ENCODE measurements at places on chromosomes 12 and 14.
A peak's percentile ranks its signal among the peaks of the same experiment; 100 is the strongest.

- DNase-seq: peak; percentile 33
These were observed 16.4 kb downstream of the NAV3 start for GRCh38 chr12:77847060-77847541.

DNA sequence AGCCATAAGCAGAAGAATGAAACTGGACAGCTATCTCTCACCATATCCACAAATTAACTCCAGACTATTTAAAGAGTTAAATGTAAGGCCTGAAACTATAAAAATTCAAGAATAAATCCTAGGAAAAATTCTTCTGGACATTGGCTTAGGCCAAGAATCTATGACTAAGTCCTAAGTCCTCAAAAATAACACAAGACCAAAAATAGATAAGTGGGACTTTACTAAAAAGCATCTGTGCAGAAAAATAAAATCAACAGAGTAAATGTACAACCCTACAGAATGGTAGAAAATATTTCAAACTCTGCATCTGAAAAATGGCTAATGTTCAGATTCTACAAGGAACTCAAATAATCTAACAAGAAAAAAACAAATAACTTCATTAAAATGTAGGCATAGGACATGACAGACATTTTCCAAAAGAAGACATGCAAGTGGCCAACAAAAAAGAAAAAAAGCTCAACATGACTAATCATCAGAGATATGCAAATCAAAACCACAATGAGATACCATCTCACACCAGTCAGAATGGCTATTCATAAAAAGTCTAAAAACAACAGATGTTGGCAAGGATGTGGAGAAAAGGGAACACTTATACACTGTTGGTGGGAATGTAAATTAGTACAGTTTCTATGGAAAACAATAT lies 61.0 kb upstream of the PPFIA2 start:
- peak; percentile 4 for DNase-seq

GRCh38 chr12:6069437-6070093 lies 54.9 kb downstream of the VWF start:
- peak; percentile 98 for DNase-seq

- DNase-seq: no peak
These were observed 506.5 kb downstream of the TMEM117 start for GRCh38 chr12:44342371-44342770.

DNA sequence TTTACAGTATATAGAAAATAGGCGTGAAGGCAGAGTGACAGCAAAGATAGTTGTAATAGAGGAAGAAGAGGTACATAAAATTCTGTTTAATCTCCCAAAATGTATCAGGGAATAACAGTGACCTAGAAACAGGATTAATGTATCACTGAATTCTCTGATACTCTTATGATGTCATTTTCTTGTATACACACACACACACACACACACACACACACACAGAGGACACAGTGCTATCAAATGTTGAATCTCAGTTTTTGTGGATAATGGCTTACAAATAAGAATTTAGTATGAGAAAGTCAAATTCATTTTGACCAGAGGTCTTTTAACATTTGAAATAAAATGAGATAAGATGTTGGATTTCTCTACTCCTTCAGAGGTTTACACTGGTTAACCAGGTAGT lies 4.3 kb upstream of the LRIG3 start:
- no peak for DNase-seq

DNA sequence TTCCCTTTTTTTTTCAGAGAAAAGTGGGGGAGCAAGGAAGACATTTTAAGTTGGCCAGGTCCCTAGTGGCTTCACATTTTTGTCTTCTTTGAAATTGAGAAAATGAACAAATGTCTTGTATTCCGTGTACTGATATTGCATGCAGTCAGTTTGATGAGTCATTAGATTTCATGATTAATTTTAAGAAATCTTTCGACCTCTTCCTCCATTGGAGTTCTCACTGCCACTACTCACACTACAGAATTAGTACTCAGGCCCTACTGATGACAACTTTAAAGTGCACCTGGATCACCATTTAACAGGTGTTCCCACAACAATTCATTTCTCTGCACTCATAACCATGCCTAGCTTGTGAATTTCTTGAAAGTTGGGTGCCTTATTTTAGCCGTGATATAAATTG lies 50.5 kb downstream of the SAMD4A start:
- peak; percentile 35 for DNase-seq

DNA sequence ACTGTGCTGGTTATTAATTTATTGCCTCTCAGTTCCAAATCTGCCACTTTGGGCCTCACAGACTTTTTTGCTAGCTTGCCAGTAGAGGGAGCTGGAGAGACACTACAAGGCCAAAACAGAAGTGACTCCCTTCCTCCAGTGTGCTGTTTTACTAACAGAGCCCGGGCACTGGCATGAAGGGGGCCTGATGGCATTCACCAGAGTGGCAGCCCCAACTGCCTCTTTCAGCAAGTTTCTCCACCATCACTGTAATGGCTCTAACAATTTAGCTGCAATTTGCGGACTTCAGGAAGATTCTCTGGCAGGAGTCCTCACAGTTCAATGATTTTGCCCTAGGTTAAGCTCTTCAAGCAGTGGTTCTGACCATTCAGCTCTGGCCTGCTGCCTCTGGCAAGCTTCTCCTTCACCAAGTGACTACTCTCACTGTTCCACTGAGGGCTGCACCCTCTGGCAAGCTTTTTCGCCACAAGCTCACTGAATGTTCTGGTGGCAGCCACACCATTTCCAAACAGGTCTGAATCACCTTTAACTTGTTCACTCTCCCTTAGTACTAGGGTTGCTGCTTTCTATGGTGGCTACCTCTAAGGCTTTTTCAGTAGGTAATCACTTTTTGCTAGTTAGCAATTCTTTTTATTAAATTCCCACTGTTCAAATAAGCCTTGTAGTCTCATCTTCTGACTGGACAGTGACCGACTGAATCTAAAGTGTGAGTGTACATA lies 104.9 kb downstream of the ZC3H14 start:
- peak; percentile 76 for DNase-seq

- no peak for DNase-seq
These were observed 132.4 kb downstream of the ZFP36L1 start for GRCh38 chr14:68660495-68660894.

- peak; percentile 81 for DNase-seq
These were observed 35.4 kb downstream of the SPTLC2 start for GRCh38 chr14:77580964-77581505.

DNA sequence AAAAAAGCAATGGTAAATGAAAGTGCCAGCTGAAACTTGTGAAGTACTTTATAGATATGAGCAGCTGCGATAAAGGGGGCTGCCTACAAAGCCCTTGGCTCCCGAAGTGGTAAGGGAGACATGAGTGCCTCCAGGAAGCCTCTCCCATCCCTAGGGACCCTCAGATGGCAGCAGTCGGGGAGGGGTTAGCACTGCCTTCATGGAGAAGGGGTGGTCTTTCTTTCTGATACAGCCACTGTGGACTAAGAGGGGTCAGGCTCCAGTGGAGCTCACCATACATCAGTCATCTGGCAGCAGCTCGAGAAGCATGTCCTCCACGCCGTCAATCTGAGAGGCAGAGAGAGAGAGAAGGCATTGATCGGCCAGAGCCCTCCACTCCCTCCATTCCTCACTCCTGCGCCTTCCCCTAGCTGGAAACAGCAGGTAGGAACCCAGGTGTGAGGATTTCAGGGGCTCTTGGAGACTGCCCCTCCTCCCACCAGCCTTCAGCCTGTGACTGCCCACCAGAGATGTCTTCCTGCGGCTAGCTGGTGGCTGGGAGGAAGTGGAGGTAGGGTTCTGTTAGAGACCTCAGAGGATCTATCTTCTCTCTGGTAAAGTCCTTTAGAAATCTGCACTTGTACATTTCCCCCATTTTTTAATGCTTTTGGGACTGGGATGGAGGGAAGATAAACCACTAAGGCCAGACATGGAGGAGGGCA lies 2.3 kb downstream of the TCL1A start:
- no peak for DNase-seq

DNA sequence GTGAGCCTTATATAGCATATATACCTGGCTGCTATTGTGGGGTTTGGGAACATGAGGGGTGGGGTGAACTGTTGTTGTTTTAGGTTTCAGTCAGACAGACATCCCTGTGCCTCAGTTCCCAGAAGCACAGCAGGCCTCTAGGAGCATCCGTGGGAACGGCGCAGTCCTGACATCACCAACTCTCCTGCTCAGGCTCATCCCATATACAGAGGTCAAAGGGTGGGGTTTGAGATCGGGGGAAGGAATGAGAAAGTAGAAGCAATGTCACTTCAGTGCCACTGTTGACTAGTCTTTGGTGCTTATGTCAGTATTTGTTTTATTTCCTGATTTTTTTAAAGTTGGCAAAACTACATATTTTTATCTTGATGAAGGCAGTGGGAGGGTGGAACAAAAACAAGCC lies 43.1 kb upstream of the A2ML1 start:
- DNase-seq: no peak

GRCh38 chr12:52362118-52362726 lies 5.1 kb downstream of the KRT85 start:
- no peak for DNase-seq

GRCh38 chr12:31106101-31106803 lies 32.6 kb downstream of the DDX11 start:
- no peak for DNase-seq

- no peak for DNase-seq
These were observed 7.5 kb upstream of the AACS start for GRCh38 chr12:125057708-125058107.

DNA sequence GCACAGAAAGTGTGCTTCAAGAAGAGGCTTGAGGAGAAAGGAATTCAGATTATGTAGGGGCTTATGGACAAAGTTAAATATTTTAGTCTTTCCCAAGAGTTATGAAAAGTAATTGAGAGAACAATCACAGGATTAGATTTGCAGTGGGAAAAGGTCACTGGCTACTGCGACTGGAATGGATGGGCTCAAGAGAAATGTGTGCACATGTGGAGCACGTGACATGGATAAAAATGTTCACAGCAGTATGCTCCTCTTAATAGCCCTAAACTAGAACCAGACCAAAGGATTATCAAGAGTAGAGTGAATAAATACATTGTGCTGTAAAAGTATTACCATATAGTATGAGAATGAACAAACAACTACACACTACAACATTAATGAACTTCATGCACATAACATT lies 78.1 kb downstream of the ABCD2 start:
- no peak for DNase-seq

- DNase-seq: peak; percentile 50
These were observed 4.4 kb downstream of the RNF10 start for GRCh38 chr12:120538281-120539156.

- no peak for DNase-seq
These were observed 345.2 kb downstream of the ZFP36L1 start for GRCh38 chr14:68447581-68448251.

- DNase-seq: no peak
These were observed 13.9 kb upstream of the LRTM2 start for GRCh38 chr12:1806301-1807086.

GRCh38 chr12:12553208-12553785 lies 9.4 kb downstream of the DUSP16 start:
- no peak for DNase-seq

GRCh38 chr12:29578070-29578469 lies 80.6 kb upstream of the OVCH1 start:
- no peak for DNase-seq

DNA sequence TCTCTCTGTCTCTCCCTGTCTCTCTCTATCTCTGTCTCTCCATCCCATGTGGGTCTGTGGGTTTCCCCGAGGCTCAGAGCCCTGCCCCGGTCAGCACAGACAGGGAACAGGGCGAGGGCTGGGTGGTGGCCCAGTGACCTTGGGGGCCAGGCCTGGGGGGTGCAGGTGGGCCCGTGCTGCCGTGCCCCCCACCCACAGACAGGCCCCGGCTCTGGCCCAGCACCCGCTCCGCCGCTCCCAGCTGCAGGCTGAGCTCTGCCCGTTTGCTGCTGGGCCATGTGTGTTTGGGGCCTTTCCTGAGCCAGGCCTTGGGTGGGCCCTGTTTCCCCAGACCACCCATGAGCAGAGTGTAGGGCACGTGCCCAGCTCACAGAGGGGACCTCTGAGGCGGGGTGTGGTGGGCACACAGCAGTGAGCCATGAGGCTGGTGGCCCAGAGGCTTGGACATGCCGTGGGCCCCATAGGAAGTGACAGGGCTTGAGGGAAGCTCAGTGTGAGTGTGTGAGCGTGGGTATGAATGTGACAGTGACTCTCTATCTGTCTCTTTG lies 51.0 kb downstream of the TMEM121 start:
- DNase-seq: no peak

GRCh38 chr12:131850856-131851559 lies 22.8 kb downstream of the MMP17 start:
- DNase-seq: no peak

- DNase-seq: no peak
These were observed 328.3 kb upstream of the RTL1 start for GRCh38 chr14:101231828-101232227.

DNA sequence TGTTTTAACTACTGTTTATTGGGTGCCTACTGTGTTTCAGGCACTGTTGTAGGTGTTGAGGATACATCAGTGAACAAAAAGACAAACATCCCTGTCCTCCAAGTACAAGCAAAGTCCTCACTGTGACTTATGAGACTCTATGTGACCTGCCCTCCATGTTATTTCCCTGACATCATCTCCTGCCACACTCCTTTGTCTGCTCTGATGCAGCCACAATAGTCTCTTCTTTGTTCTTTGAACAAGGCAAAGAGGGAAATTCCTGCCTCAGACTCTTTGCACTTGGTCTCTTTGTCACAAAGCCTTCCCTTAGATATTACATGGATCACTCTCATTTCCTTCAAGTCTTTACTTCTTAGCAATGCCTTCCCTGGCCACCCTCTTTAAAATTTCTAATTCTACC lies 240.1 kb upstream of the SRRM4 start:
- no peak for DNase-seq

DNA sequence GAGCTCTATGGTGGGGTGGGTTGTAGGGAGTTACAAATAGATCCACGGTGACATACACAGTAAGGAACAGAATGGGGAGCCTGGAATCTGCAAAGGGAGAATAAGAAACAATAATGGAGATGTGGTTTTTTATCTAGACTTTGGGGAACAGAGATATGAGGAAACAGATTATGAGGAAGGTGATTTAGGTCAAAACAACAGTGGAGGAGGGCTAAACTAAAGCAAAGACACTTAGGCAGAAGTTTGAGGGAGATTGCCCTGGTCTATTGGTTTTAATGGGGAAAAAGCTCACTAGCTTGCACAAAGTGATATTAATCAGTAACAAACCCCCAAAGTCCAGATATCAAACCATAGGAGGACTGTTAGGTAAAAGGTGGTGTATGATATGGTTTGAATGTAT lies 144.5 kb upstream of the DYRK2 start:
- no peak for DNase-seq

- peak; percentile 82 for DNase-seq
These were observed 65.0 kb downstream of the SETD3 start for GRCh38 chr14:99415496-99416281.

- no peak for DNase-seq
These were observed 129.3 kb upstream of the CCDC175 start for GRCh38 chr14:59705866-59706265.
